Cortex of kidney (tissue), 1 donor: ENCODE measurements at places on chromosomes 12 and 14.

DNA sequence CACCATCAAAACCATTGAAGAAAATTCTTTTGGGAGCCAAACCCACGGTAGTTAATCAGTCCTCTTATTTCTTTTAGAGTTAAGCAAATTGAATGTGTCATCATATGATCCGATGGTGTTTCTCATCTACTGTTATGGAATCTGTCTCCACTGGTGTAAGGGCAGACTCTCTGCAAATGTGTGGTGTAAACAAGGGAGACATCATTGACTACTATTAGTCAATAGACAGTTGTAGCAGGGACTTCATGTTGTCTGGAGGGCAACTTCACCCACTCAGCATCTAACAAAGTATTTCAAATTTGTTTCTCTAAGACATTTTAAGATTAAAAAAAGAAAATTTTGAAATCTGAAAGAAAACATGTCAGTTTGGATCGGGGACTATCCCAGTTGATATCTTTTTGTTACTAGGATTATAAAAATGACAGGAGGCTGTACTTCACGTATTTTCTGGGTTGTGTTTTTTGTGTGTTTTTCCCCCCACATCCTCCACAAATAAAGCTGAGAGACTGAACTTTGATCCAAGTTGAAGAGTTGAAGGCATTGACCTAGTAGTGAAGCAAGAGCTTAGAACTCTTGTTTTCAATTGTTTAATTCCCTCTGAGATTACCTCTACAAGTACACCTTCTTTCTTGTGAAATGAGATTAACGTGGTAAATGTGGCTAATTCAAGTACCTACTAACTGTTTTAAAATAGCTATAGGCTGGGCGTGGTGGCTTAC is 4.0 kb downstream of the GOLGA5 start:
- DNase-seq, result no peak

GRCh38 chr12:89040146-89040964 is 311.9 kb downstream of the DUSP6 start:
- DNase-seq, result no peak

DNA sequence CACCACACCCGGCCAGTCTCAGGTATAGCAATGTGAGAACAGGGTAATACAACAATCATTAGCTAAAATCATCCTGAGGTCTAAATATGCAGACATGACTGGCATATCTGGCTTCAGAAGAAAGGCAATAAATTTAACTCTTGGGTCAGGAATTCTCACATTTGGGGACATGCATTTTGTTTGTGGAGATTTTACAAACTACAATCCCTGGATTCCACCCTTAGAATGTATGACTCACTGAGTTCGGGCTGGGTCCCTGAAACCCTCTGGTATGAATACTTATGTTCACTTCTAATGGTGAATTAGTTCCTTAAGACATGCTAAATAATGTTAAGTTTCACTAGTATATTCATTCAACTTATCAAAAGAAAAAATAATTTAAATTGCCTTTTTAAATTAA is 98.9 kb upstream of the HMGA2 start:
- no peak for DNase-seq

GRCh38 chr12:88238406-88238805 is 96.3 kb downstream of the TMTC3 start:
- no peak for DNase-seq

GRCh38 chr12:1870086-1870485 is 48.4 kb downstream of the CACNA2D4 start:
- no peak for DNase-seq

GRCh38 chr12:69105101-69105962 is 134.0 kb upstream of the CPSF6 start:
- DNase-seq, result no peak

DNA sequence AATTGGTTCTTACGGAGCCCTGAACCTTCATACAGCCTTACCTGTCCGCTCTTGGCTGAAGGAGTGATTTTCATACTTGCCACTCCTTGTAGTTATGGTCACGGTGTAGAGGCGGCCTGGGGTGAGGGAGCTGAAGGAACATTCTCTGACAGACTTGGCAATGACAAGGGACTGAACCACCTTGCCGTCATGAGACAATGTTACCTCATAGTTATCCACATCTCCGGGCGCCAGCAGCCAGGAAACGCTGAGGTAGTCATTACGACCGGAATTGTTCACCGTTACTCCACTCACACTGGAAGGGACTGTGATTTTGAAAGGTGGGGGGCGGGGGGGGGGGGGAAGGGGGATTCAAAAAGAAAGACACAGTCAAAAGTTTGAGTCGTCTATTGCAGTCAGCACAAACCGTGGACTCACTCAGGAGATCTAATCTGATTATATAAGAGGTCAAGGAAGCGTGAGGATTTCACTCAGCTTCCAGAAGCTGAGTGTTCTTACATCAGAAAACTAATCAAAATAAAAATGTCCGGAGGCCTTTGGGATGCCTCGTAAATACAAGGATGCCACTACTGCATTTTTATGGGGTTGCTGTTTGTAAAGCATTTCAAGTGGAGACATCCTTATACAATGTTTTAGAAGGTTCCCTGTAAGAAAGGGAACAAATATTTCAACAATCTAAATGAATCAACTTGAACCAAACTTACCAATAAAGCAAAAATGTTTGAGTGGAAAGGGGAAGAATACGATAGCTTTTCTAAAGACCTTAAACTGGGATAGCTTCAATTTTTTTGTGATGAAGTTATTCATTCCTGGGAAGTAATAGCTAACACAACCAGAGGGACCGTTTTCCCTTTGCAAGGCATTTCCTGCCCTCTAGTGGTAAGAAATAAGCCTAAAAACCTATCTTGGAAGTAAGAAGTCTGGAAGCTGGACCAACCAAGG is 60.6 kb downstream of the PTPRB start:
- no peak for DNase-seq

GRCh38 chr14:100588671-100589070 is 1.5 kb upstream of the BEGAIN start:
- no peak for DNase-seq

GRCh38 chr12:76920172-76921099 is 41.6 kb upstream of the CSRP2 start:
- no peak for DNase-seq

GRCh38 chr14:75165586-75166391 is 10.6 kb downstream of the TMED10 start:
- no peak for DNase-seq

DNA sequence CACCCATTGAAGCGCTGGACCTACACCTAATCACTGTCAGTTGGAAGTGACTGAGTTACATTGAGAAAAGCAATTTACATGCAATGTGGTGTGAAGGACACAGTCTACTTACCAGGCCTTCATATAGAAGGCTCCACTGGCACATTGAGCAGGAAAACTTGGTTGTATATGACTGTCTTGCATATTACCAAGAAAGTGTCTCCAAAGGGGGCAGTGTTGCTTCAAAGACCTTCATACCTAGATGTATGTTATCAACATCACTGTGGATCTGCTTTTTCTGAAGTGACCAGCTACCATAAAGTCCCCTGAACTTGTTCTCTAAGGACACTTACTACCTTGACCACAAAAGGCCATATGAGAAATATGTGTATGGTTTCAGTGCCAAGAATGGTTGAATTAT is 64.1 kb downstream of the NELL2 start:
- DNase-seq, result no peak

GRCh38 chr14:63966407-63966806 is 113.6 kb downstream of the SYNE2 start:
- DNase-seq, result no peak

- DNase-seq, result no peak
These were observed 484.9 kb upstream of the ATP2B1 start for GRCh38 chr12:90193500-90193899.

- no peak for DNase-seq
These were observed 584 bp downstream of the VRK1 start for GRCh38 chr14:96797582-96798349.

DNA sequence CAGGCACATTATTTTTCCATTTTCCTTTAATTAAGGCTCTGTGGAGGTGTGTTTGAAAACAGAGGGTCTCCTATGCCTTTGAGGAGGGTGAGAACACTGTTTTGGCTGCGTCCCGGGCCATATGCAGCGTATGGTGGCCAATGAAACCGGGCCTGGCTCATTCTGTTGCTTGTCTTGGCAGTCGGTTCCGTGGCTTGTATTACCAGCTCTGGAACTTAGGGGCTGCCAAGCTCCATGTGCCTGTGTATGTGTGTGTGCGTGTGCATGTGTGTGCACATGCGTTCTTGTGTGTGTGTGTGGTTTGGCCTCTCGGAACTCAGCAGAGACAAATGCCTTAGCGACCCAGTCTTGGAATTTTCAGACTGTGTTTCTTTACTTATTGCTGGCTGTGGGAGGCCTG is 2.7 kb downstream of the JDP2 start:
- DNase-seq, result no peak

GRCh38 chr14:58899317-58899713 is 261.6 kb downstream of the DACT1 start:
- DNase-seq, result no peak

DNA sequence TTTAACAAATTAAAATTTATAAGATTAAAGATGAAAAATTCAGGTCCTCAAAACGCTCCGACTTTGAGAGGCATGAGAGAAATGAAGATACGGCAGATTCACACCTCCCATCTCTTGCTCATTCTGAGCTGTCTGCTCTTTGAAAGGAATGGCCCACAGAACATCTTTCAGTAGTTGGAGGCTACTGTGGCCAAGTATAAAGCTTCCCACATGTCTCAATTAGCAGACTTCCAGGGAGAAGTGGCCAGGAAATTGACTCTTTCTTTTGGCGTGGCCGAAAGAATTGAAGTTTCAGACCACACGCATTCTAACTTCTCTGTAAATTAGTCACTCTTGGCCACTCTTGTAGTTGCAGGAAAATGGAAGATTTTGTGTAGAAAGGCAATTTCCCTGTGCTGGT is 129.2 kb downstream of the DIP2B start:
- DNase-seq, result no peak

DNA sequence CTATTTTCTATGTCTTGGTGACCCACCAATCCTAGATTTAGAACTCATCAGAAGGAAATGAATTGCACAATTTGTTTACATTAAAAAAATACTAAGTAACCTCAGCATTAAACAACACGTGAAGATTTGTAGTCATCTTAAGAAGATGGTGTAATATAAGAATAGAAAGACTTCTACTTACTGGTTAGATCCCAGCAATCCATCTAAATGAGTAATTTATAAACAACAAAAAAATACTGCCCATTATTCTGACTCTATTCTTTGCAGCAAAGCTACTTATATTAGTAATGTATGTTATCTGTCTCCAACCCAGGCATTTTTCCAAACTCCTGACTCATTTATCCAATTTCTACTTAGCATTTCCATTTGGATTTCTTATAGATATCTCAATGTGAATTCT is 67.8 kb downstream of the CD163L1 start:
- no peak for DNase-seq

- no peak for DNase-seq
These were observed 52.3 kb downstream of the KCNK10 start for GRCh38 chr14:88270776-88271175.

- no peak for DNase-seq
These were observed 1338.6 kb downstream of the FSCB start for GRCh38 chr14:43168371-43168925.

- no peak for DNase-seq
These were observed 41.5 kb downstream of the SPPL3 start for GRCh38 chr12:120862664-120863063.
